ENCODE measurements at places on chromosomes 7 and 10.

GRCh38 chr10:11610826-11611247, 613 bp downstream of the USP6NL start:
- ATAC-seq, result peak; percentile 10

DNA sequence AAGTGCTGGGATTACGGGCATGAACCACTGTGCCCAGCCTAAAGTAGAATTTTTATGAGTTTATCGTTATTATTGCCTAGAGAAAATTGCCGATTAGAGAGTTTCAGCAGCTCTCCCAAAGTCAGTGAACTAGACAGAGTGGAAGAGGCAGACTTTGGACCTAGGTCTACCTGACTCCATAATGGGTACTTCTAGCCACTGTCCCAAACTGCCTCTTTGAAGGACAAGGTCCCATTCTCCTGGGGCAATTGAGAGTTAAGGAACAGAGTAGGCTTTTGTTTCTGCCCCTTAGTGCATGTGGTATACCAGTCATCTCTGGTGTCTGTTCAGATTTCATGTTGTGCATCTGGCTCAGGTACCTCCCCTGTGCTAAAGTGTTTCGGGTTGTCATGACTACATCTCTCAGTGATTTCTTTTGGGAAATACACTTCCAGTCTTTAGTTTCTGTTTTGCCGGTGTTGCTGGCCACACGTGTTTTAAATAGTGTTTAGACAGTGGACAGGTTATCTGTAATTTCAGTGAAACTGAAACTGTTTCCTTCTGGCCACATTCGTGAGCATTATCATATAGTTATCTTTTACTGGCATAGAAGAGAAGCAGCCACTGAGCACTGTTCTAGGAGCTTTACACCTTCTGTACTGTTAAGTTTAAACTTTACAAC, 4.7 kb downstream of the TMEM236 start:
- peak; percentile 34 for ATAC-seq

DNA sequence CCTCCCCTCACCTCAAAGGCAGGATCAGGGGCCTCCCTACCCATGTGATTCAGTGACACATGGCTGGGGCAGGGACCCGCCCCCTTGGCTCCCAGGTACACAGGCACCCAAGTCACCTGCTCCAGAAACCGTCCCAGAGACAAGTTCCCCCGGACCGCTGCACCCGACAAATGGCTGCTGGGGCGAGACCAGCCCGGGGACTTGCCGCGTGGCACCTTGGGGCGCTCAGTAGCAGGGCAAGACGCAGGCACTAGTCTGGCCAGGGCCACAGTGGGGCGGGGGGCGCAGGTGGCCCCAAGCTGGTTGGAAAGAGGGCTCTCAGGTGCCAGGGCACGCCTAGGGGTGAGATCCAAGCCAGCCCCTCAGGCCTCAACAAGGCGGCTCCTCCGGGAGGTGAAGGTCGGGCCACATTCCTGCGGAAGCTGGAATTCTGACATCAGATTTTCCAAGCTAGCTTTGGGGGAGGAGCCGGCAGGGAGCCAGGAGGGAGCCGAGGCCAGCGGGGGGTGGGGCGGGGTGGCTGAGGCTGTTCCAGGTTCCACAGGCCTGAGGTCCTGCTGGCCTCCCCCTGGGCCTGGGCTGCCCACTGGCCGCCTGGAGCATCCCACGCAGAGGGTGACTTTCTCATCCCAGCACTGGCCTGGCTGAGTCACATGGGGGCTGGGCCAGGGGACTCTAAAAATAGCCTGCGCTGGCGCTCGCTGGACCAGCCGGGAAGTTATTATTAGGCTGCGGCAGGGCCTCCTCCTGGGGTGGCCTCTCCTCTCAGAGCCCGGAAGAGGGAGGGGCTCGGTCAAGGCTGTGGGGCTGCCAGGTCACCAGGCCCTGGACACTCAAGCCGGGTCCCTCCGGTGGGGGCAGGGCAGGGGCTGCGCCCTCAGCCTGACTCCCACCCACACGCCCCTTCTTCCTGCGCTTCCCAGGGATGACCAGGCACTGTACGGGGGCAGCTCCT, 20.5 kb upstream of the INPP5A start:
- ATAC-seq, result peak; percentile 92

- no peak for ATAC-seq
These were observed 34.2 kb downstream of the TCERG1L start for GRCh38 chr10:131277278-131277677.

GRCh38 chr7:139159900-139160675, 50.6 kb upstream of the ZC3HAV1 start:
- ATAC-seq, result no peak

- no peak for ATAC-seq
These were observed 12.8 kb downstream of the RAB11FIP2 start for GRCh38 chr10:118033905-118034304.
